ENCODE measurements at places on chromosomes 4 and X. TPM values are rescaled to one million over a fixed set of nuclear protein-coding genes. Genes with fewer than 3 reads are reported as not detected.
A peak's percentile ranks its signal among the peaks of the same experiment; 100 is the strongest.

DNA sequence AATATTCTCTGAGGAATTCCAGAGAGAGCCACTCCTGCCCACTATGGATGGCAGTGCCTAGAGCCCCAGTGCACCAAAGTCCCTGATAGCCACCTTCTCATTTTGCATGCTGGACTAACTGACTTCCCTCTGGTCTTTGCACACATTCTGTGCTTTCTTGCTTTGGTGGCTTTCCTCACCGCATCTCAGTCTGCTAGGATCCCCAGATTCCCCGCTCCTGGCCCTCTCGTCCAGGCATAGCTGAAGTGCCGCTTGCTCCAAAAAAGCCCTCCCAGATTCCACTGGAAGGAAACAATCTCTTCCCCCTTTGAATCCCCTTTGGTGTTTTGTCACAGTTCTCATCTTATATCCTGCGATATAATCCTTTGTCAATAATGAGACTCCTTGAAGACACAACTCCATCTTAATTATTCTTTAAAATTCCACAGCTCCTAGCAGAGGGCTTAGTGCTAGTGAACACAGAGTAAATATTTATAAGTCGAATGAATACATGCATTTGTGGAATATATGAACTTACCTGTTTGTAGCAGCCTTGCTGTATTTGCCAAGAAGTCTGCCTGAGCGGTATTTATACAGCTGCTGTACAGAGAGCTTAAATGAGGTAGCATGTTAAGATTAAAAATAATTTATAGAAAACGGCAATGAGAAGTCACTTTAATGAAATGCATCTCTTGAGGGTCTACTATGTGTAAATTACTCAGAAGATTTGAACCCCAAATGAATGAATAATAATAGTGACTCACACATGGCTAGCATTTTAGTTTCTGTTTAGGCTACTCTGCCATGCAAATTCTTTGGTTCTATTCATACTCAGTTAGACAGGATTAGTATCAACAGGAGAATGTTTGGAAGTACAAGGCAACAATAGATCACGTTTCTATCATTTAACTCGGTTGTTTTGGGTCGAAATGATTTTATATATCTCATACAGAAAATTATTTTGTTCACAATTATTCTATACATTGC is 421.9 kb upstream of the TENM3 start:
- no peak for DNase-seq

DNA sequence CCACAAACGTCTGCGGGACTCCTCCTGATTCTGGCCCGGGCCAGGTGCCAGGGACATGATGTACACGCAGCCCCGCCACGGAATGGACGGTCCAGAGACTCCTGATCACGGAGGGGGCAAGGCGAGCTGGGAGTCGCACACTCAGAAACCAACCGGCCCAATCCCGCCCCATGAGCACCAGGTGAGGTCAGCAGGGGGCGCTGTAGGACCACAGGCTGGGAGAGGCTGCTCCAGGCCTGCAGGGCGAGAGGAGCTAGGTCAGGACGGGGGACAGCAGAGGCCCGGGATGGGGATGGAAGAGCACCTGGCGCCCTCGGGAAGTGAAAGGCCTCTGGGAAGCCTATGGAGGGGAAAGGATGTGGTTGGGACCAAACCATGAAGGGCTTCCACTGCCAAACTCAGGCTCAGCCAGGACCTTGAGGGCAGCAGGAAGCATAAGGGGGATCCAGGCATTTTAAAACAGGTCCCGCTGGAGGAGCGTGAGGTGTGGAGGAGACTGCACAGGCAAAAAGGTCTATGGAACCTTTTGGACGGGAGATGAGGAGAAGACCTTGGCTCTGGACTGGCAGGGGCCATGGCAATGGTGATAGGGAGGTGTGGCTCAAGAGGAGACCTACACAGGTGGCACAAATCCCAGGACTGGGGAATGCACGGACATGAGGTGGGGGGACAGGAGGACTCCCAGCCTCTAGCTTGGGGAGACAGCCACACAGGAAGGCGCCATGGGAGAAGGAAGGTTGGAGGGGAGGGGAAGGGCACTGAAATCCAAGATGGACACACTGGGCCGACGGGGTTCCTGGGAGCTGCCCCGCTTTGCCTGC is 79.2 kb downstream of the MTMR1 start:
- DNase-seq = peak; percentile 37

GRCh38 chr4:14853176-14853943 is 148.9 kb upstream of the CPEB2 start:
- no peak for DNase-seq

GRCh38 chr4:89572224-89572858 is 264.6 kb downstream of the SNCA start:
- no peak for DNase-seq

- DNase-seq = no peak
Observed at GRCh38 chr4:147786031-147786430, 54.1 kb downstream of the ARHGAP10 start.

GRCh38 chrX:149830192-149830873 is 48.6 kb downstream of the MAGEA9 start:
- DNase-seq = no peak

- no peak for DNase-seq
Observed at GRCh38 chr4:2096073-2096609, 37.0 kb downstream of the NAT8L start.

GRCh38 chrX:71532078-71532752 is 689 bp upstream of the OGT start:
- DNase-seq = no peak

DNA sequence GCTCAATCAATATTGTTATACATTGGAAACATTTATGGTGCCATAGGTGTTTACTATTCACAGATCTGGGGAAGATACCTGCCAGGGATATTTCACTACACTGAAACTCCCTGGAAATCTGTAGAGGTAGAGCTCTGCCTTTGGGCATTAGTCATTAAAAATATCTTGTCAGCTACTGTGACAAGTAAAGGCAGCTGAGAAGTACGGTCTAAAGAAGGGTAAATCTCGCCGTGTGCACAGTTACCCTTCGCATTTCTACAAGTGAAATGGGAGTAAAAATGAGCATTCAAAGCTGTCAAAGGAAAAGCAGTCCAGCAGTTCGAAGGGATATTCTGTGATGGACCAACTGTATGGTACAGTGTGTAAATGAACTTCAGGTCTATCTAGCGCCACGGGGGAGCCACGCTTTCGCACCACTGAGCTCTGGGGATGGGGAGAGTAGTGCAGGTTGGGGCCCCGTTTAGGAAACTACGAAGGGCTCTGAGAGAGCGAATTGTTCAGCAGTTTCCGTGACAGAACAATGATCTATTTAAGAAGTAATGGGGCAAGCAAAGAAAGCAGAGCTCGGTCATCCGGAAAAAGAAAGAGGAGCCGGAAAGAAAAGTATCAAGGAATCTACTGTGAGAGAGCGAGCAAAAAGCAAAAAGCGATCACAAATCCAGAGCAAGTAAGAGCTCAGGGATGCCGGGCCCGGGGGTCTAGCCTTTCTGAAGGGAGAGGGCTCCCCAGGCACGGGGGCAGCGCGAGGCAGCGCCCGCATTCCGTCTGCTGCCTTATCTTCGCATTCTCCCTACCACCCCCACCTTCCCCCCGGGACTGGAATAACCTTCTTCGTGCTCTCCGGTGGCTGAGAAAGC is 646 bp downstream of the TIGD4 start:
- DNase-seq = peak; percentile 53

- no peak for DNase-seq
Observed at GRCh38 chrX:31154946-31155345, 83.1 kb upstream of the FTHL17 start.

BANK1 gene
- 0.16 TPM for total RNA-seq

RASGEF1B gene
- total RNA-seq = 63.2 TPM

BTC gene
- 0.31 TPM for total RNA-seq

TREX2 gene
- total RNA-seq = not detected
